ENCODE measurements at places on chromosomes 7 and 10.

DNA sequence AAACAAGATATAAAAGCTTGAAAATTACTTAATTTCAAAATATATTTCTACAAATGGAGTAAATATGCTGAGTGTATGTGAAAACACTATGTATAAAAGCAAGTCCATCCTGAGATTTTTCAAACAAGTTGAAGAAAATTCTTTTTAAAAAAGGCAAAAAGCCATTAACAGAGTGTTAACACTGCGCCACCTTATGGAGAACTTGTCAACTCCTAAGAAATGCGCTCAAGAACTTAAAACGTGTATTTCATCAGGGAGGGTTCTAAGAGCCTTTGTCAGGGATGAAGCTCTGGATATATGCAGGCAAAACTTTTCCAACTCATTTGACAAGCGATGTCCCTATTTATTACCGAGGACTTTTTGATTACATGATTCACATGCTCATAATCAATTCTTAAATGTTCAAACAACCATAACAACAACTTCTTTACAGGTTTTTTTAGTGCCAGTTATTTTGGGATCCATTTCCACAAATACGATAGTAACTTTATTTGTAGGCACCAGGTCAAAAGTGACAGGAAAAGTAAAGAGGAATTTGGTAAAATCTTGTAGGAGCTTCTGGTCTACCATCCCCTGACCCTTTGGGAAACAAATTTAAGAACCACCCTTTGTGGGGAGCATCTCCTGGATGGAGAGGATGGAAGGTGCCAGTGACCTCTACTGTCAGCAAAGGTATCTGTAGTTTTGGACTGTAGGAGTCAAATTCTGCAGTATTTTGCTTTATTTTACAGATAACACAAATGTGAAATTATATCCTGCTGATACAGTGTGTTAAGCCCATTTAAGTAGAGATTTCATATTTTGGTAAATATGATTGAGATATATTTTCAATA, 23.2 kb downstream of the CALCR start:
- no peak for DNase-seq

DNA sequence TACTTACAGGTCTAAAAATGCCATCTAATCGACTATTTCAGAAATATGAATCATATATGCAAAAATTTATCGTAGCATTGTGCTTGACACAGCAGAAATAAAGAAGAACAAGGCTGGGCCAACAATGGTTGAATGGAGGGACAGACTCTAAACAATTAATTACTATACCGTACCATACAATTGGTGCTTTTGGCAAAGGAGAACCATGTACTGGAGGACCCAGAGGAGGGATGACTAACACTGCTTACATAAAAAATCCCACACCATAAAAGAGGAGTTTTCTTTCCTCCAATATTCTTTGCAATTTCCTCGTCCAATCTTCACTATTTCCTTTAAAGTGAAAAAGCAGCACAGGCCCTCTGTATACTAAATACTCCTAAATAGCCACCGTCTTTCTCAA, 94.1 kb downstream of the SGMS1 start:
- DNase-seq: no peak

DNA sequence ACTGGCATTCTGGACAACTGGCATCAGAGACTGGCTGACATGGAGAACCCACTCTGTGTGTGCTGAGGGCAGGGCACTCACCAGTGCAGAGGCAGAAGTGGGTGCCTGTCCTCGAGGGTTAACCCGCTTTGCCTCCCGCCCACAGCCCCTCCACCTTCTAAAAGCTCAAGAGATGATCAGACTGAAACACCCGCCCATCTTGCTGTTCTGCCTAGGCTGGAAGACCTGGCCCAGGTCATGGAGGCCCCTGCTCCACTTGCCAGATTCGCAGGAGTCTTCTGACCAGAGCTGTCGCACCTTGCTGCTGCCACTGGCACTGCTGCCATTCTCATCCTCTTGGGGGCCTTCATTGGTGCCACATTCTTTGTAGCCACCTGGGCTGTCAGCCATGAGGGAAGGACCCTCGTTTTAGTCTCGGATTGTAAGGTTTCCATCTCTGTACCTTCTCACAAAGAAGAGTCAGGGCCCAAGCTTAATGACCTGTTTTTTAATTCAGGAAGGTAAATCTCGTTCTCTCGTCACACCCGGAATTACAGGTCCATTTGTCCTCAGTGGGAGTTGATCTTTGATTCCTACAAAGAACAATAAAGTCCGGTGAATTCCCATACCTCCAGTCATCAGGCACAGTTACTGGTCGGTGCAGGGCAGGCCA, 1.9 kb downstream of the CYREN start:
- DNase-seq: no peak

GRCh38 chr7:157927313-157927925, 590.6 kb downstream of the DNAJB6 start:
- no peak for DNase-seq

- DNase-seq: no peak
Measured at GRCh38 chr10:72007246-72007892, 43.2 kb downstream of the CHST3 start.

DNA sequence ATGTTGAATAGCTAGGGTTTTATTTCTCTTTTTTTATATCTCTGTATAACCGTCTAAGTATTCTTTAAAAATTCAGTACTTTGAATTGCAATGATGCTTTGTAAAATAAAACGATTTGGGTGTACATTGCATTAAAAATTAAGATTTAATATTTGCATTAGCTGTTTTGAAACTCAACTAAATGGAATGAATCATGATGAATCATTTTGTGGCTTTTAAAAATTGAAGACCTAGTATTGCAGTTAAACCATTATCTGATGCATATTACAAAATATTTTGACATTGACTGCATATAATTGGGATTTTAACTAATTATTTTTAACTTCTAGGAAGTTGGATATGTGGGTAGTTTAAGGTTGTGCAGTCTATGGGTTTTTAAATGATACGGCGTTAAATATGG, 314.0 kb downstream of the CDK14 start:
- DNase-seq: no peak

- no peak for DNase-seq
Measured at GRCh38 chr7:138924501-138925225, 56.5 kb downstream of the KIAA1549 start.

DNA sequence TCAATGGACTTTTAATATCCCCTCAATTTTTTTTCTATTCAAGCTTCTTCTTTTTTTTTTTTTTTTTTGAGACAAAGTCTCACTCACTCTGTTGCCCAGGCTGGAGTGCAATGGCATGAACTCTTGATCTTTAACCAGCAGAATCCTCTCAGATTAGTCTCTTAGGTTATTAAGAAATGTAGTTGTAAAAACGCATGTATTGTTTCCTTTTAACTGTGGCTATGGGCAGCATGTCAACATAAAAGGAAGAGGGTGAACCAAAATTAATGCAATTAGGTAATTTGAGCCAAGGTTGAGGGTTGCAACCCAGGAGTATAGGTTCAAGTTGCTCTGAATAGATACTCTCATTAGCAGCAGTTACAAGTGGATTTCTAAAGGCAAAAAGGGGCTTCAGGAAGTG, 4.3 kb upstream of the GSTO1 start:
- DNase-seq: no peak

DNA sequence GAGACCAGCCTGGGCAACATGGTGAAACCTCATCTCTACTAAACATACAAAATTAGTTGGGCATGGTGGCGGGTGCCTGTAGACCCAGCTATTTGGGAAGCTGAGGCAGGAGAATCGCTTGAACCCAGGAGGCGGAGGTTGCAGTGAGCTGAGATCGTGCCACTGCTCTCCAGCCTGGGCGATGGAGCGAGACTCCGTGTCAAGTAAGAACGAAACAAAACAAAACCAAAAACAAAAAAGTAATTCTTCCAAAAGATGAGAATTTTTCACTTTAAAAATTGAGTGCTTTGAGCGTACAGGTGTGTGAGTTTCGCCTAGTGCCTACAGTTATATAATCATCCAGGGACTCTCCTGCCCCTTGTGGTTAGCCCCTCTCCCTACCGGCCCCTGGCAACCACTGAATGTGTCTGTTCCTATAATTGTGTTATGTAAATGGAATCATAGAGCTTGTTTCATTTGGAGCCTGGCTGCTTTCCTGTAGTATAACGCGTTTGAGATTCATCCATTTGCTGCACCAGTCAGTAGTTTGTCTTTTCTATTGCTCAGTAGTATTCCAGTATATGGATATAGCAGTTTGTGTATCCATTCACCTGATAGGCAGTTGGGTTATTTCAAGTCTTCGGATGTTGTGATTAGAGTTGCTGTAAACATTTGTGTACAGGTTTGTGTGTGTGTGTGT, 80.0 kb downstream of the RBM33 start:
- DNase-seq: no peak

GRCh38 chr7:33836797-33837355, 68.5 kb upstream of the BMPER start:
- no peak for DNase-seq

DNA sequence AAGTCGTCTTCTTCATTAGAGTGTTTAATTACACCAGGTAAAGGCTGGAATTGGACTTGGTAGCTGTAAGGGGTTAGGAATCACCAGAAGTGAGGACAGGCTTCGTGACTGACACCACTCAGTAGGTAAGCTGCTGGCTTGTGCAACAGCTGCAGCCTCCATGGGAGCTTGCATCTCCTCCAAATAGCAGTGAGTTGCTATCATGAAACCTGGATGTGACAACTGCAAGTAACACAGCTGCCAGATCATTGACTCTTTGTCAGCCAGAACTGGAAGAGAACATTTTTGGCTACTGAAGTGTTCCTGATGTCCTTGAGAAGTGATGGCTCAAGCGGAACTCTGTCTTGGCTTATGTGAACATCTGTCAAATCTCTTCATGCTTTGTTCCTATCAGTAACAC, 64.1 kb upstream of the MSRB2 start:
- no peak for DNase-seq

- DNase-seq: no peak
Measured at GRCh38 chr7:85000735-85001350, 186.0 kb downstream of the SEMA3D start.

DNA sequence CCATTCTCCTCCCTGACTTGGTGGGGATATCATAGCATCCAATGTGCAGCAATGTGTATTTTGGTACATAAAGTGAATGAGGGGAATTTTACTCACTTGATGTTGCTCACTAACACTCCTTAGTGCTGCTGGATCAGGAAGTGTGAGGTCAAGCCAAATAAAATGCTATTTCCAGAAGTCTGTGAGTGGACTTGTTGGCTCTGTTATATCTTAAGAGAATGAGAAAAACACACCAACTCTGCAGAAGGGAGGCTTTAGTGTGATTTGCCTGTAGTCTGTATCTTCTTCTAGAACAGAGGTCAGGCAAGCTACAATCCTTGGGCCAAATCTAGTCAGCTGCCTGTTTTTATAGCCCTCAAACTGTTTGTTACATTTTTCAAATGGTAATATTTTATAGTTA, 154.3 kb downstream of the POLR1F start:
- no peak for DNase-seq

- DNase-seq: no peak
Measured at GRCh38 chr10:110533149-110533548, 34.3 kb upstream of the SMC3 start.

DNA sequence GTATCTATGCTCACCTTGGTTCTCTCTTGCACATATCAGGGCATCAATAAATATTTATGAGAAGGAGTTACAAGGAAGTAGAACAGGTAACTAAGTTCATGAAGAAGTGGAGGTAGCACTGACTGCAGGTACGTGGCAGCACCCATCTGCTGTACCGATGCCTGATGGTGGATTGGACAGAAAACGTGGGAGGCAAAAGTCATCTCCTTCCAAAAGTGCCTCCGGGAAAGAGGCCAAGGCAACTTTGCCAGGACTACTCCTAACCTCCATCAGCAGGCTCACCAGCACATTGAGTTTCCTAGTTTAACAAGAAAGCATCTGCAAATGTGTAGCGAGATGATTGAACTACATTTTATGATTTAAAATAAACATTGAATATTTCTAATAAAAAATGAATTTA, 248.8 kb downstream of the ANKRD7 start:
- no peak for DNase-seq

DNA sequence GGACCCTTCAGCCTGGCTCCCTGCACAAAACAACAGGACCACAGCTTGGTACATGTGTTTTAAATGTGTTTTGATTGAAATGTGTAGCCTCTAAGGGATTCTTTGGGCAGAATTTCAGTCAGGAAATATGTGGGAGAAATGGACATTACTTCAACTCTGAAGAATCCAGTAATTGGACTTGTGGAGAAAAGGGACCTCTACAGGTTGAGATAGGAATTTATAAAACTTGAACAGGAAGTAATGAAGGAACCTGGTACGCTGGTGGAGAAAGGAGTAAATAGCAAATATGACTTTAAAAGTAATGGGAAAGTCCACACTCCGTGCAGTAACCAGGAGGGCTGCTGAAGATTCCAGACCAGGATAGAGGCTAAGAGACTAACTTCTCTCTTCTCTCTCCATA, 220.5 kb downstream of the LHFPL3 start:
- no peak for DNase-seq

All from left colon (tissue), 2 donors.